ENCODE measurements at places on chromosomes 5 and 9.

DNA sequence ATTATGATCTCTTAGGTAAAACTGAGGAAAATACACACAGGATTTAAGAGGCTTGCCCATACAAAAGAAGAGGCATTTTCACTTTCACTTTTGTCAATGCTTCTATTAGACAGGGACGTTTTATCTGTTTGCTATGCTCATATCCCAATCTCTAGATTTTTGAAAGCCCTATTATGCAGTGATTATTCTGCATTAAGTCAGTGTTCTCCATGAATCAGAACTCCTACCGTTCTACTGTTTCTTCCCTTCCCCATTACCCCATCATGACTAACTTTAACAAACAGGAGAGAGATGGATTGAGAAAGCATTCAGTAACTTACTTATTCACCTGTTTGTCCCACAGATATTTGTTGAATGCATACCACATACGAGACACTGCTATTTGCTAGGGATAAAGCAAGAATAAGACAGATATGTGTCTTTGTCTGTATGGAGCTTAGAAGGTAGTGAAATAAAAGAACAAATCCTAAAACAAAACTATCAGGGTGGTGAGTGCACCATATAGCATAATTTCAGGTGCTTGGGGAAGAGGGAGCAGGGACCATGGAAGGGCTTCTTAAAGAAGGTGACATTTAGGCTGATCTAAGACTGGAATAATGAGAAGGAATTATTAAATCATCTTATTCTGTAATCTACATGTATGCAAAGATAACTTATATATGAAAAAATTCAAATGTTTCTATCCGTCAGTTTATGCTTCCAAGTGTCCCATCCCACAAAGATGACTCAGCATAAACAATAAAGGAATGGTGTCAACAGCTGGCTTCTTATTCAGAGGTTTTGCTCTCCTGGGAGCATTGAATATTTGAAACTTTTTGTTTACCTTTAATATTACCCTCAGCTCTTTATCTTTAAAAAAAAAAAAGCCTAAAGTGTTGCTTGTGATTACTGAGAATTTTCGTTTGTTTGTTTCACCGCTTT lies 328.1 kb downstream of the HINT1 start:
- DNase-seq, result no peak

- peak; percentile 24 for DNase-seq
Observed at GRCh38 chr9:75063556-75064305, 24.2 kb downstream of the NMRK1 start.

DNA sequence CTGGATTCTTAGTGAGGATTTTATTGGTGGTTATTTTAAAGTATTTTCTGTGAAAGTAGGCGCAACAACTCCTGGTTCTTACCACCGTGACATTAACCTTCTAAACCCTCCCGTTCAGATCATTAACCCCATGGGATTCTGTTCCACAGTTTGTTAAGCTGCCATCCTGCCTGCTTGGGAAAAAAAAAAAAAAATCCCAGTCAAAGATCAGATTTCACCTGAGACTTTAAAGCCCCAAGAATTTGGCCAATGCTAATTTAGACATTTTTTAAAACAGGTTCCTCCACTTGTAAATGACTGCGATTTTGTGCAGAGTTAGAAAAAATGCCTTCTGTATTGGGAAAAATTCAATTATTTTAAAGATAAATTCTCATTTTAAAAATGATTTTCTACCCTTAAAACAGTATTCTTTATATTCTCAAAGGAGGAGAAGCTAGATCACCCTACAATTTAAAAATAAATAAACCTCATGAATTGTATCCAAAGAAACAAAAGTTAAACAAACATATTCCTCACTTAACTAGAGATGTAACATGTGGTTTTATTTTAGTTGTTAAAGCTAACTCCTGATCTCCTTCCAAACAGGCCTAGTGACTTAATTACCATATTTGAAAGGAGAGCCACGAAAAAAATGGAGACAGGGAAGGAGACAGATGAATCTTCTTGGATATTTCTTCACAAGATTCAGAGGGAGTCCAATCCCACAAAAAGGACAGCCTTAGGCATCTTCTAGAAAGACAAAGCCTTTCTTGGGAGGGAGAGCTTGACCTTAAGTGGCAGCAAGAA lies 93.1 kb upstream of the IFNK start:
- DNase-seq, result no peak

DNA sequence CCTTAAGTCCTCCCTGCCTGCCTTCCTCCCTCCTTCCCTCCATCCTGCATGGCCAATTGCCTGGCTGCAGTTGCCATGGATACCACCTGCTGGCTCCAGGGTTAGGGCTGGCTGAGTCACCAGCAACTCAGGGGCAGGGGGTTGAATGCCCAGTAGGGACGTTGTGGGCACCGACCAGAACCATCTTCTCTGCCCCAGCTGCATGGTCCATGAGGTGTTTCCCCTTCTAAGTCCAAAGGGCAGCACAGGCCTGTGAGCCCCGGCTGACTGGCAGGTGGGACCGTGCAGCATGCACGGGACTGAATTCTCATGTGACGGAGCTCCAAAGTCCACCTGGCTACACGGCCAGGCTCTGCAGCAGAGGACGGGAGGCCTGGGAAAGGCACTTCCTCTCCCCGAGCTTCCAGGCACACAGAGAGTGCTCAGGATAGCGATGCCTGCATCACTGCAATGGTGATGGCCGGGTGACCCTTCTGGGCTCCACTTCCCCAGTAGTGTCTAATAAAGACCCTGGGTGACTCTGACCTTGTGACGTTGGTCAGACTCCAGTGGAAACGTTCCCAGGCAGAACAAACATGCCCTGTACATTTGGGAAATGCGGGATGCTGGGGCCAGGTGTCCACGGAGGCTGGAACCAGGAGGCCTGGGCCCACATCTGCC lies 5.7 kb downstream of the ASS1 start:
- DNase-seq, result no peak

GRCh38 chr9:76733096-76733495 lies 31.1 kb upstream of the PCA3 start:
- DNase-seq, result no peak

GRCh38 chr5:148653291-148653835 lies 964 bp downstream of the HTR4 start:
- no peak for DNase-seq

- no peak for DNase-seq
Observed at GRCh38 chr5:88238732-88239131, 29.9 kb downstream of the TMEM161B start.

- DNase-seq, result peak; percentile 75
Observed at GRCh38 chr9:86714999-86715398, 232.3 kb downstream of the GAS1 start.

DNA sequence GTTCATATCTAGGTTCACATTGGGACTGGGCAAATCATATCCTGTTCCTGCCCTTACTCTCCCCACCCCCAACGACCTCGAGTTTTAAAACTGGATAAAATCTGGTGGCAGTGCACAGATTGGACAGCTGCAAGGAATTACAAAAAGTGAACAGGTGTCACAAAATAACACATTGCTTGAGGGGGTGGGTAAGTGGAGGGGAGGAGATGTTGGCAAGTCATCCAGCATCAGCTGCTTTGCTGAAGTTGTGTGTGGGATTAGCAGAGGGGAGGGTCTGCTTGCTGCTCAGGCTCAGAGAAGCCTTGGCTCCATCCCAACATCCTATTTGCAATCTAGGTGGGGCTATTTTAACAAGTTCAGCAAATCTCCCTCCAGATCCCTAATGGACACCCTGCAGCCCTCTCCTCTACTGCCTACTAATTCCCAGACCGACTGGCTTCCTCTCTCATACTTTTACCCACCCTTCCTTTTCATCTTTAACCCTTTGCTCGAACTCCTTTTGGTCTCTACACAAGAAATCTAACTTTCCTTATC lies 39.8 kb upstream of the SLC24A2 start:
- no peak for DNase-seq

DNA sequence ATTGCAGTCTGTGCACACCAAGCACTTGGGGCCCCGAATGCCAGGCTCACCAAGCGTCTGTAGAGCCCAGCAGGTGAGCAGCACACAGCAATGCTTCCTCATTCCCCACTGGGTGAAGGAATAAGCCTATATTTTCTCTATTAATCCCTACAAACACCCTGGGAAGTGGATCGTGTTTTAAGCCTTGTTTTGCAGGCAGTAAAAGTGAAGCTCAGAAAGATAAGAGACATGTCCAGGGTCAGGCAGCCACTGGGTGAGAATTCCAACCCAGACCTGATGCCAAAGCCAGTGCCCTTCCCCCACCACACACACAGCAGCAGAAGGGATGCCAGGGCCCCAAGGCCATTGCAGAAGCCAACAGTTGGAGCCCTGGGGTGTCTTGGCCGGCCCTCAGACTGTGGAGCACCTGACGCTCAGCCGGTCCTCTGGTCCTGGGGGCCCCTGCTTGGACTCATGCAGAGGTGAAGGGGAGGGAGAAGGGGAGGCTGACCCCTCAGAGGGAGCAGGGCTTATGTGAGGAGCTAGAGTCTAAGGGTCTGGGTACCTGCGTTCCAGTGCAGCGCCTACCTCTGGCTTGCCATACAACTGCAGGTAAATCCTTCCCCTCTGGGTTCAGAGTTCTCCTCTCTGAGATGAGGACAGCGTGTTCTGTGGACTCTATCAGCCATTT lies 26.3 kb upstream of the SYNPO start:
- no peak for DNase-seq

DNA sequence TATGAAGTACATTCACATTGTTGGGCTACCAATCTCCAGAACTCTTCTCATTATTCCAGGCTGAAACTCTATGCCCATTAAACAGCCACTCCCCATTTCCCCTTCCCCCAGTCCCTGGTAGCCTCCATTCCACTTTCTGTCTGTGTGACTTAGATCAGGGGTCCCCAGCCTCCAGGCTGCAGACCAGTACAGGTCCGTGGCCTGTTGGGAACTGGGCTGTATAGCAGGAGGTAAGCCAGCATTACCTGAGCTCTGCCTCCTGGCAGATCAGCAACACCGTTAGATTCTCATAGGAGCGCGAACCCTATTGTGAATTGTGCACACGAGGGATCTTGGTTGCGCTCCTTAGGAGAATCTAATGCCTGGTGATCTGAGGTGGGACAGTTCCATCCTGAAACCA lies 23.1 kb downstream of the ZNF618 start:
- no peak for DNase-seq

DNA sequence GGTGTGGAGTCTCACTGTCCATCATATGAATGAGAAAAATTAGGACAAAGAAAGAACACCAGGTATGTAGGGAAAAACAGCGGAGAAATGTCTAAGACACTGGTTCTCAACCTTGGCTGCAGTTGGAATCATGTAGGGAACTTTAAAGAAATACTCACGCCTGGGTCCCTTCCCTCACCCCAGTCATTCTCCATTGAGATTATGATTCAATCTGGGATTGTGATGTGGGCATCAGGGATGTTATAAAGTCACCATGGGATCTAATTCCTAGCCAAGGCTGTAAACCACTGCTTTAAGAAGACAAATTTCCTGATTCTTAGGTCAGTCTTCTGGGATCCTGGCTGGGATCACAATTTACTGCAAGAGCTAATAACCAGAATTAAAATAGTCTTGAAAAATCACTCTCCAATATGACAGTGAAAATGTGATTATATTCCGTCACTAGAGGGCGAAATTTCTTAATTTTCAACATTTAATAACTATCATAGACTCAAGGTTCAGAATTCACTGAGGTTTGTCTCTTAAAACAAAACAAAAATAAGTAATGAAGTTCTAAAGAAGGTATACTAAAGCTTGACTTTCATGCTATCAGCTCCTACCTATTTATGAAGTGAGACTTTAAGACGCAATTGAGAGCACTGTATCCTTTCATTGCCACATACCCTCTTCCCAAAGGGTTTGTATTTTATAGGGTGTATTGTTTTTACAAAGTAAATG lies 60.5 kb downstream of the GLDC start:
- DNase-seq, result peak; percentile 29

GRCh38 chr9:95028853-95029219 lies 288.7 kb downstream of the FANCC start:
- no peak for DNase-seq

DNA sequence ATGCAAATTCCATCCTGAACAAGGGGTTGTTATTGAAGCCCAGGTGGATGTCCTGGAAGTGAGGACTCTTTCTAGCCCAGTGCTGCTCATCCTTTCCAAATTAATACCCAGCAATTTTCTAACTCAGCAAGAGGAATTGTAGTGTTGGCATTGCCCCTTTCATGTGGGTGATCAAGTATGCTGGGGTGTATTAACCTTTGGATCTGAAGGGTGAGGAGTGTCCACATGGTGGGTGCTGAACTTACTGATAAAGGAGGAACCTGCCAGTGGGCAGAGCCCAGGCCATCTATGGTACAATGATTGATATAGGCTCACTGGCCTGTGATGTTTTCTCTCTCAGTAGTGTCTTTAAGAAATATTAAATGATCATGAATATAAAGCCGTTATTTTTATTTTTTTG lies 210.1 kb downstream of the NTRK2 start:
- DNase-seq, result no peak

DNA sequence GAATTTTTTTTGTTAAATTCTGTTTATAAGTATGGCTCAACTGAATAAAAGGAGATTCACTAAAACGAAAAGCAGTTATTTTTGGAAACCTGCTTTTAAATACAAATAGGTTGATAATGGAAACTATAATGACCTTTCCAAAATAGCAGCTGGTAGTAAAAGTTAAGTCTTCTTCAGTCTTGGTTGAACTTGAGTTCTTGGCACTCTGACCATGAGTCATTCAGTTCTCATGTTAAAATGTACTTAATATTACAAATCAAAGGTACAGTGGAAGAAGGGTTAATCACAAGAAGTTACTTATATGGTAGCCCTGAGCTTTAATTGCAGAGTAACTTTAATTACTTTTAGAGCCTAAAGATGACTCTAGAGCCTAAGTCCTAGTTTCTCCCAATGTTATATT lies 62.1 kb downstream of the KLF9 start:
- peak; percentile 23 for DNase-seq

DNA sequence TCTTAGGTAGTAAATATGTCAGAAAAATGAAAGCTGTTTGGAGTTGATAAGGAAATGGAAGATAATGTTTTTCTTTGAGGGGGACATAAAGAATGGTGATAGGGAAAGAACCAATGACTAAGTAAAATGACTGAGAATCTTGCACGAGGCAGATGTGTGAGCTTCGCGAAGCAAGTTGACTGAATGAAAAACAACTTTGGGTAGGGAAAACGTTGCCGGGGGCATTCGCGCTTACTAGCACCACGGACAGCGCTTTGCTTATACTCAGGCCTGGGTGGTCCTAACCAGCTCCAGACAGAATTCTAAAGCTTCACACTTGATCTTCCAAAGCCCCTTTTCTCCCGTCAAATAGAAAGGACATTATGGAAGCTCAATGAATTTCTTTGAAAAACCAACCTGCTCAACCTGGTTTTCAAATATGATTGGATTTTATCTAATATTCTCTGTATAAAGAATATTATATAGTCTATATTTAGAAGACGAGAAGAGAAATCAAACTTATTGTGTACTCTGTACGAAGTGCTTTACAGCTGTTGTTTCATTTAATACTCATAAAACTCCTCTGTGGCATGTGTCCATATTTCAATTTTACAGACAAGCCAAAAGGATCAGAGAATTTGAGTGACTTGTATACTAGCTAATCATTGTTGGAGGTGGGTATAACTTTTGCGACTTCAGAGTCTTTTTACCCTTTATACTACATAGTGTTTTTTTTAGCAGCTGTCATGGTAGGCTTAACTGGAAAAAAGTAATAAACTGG lies 1.9 kb upstream of the CDKN2B start:
- no peak for DNase-seq

- no peak for DNase-seq
Observed at GRCh38 chr9:123034881-123035510, 1.5 kb downstream of the GPR21 start.

Data from HFFc6 (cell line).